ENCODE measurements at places on chromosomes 11 and 22.

DNA sequence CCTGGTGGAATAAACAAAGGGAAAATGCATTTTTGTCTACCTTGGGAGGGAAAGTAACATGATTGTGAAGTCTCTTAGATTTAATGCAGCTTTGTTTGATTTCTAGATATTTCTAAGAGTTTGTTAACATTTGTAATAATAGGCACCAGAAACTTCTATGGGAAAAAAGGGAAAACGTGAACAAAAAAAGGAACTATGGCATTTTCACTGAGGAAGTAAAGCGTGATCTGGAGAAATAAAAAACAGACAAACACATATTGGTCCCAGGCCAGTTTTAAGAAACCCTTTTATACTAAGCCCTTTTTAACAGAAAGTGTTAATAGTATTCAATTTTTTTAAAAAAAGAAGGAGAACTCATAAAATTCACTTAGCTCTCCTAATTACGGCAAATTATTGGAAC lies 6.9 kb upstream of the MS4A7 start:
- no peak for DNase-seq

GRCh38 chr11:46350695-46351094 lies 3.4 kb downstream of the DGKZ start:
- no peak for DNase-seq

DNA sequence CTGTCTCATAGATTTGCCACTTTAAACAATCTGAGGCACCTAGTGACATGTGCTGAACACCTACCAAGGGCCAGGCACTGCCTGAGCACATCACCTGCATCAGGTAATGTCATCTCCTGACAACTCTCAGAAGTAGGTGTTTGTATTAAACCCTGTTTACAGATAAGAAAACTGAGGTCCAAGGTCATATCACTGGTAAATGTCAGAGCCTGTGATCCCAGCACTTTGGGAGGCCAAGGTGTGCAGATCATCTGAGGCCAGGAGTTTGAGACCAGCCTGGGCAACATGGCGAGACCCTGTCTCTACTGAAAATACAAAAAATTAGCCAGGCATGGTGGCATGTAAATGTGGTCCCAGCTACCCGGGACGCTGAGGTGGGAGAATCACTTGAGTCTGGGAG lies 39.1 kb upstream of the ACCSL start:
- DNase-seq, result no peak

DNA sequence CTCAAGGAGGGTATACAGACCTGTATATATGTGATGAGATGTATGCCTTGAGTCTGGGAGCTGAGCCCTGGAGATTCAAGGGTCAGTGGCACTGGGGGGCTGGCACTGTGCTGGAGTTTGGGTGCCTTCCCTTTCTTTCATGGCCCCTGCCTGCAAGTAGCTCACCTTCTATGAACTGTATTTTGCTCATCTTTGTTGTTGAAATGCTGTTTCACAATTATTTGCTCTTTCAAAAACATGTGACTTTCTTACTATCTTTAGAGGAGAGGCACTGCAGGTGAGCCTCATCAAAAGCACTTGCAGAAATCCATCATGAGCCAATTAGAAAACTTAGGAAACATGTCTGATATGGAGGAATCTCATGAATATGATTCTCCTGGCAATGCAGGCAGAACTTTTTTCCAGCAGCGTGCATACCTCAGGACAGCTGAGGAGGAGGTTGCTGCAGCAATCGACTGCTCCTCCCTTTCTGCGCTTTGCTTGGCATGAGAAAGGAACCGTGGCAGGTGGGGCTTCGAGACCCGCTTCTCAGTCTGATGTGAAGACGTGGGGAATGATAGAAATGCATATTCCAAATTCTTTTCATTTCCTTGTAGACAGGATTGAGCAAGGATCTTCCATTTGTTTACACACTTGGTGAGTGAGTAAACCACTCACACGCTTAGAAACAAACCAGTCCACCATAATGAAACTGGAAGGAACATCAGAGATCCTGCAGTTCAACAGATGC lies 178.4 kb upstream of the E2F8 start:
- DNase-seq, result no peak

- DNase-seq, result no peak
These were observed 247.5 kb upstream of the ZBED5 start for GRCh38 chr11:11105361-11105760.

DNA sequence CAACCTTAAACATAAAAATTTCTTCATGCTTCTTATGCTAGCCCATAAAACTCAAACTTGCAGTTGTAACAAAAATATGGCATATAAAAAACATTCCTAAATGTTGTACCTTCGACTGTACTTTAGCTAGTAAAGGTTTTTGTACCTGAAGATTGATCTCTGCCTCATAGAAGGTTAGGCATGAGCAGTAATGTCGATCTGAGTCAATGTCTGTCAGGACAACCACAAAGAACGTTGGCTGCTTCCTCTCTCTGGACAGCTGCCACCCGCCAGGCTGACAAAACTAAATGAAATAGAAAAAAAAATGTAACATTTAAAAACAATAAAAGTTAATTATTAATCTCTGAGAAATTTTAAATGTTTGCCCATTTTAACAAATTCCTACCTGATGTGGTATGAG lies 251.3 kb downstream of the SBF2 start:
- DNase-seq, result no peak

DNA sequence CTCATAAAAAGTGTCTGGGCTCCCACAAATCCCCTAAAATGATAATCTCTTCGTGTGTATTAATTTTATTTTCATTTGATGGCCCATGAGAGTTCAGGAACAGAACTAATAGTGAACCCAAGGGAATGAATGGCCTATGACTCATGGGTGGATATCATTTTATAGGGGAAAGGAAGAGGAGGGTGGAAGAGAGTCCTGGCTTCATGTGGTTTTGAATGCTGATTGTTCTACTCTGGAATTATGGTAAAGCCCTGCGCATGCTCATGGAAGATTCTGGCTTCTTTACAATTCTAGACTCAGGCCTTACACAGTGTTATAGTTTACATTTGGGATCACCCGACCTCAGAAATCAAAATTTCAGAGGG lies 35.2 kb downstream of the MAML2 start:
- peak; percentile 68 for DNase-seq

DNA sequence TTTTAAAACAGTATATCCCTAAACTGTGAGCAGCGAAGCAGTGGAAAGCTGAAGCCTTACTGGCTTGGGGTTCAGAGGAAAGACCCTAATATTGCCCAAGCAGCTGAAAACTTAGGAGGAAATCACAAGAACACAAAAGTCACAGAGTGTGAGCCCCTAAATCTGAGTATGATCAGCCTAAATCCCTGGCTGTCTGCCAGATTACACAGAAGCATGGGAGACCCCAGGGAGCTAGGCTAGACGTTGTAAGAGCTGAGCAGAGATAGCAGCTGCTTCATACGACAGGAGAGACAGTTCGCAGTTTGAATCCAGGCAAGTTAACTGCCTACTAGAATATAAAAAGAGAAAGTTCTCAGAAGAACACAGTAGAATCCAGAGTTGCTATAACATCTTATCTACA lies 81.2 kb downstream of the PACS1 start:
- no peak for DNase-seq

DNA sequence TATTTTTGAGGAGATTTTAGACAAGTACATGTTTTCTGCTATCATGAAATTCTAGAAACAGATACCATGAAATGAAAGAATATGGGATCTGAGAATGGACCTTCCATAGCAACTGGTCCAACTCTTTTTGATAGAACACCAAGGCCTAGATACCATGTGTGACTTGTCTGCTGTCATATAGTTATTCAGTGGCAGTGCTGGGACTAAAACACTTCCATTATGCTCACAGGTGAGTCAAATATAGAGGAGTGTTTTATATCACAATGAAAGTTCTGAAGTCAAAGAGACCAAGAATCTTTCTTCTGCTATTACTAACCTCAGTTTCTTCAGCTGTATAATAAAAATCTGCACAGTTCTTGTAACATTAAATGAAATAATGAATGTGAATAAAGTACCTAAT lies 276.9 kb downstream of the DCDC1 start:
- DNase-seq, result no peak

DNA sequence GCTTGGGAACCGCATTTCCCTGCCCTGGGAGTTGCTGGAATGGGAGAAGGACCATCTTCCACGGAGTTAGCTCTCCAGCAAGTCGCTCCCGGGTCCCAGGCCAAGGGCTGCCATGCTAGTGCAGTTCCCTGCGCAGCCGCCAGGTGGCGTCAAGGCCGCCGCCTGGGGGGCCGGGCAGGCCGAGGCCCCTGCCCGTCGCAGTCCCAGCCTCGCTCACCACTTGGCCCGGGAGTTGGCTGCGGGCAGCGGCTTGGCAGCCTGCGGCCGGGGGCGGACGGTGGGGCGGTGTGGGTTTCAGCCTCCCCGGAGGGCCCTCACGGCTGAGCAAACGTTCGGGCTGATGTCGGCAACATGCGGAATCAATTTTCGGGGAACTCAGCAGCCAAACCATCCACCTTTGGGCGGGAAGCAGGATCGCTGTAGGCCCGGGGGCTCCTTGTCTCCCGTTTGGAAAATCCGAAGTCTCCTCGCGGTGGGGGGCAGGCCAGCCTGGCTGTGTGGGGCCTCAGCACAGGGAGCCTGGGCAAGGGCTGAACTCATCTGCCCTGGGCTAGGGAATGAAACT lies 415.1 kb downstream of the SOX6 start:
- DNase-seq, result peak; percentile 11

DNA sequence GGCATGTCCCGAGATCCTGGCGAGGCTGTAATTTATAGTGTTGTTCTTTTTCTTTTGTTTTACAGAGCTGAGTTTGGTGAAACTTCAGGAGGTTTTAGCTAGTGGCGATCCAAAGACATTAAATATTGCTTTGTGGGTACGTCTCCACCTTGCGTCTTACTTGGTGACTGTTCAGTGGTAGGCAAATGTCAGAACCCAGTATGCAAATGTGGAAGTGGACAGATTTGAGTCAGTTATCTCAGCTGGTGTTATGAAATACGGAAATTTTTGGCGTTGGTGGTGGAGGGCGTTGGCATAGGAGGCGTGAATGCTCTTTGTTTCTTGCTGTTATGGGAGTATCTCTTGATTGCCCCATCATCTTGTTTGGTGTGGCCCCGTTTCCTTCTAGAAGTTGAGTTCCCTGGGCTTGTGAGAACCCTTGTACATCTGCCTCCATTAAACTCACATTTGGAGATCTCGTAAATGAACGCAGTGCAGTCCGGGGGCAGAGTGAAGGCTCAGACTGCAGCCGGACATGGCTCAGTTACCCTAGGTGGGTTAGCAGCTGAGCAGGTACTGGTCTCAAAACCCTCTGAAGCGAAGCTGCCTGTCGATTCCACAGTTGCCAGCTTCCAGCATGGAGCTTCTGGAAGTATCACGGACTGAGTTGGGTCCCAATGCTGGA lies 39.9 kb downstream of the PTPRJ start:
- DNase-seq, result no peak

DNA sequence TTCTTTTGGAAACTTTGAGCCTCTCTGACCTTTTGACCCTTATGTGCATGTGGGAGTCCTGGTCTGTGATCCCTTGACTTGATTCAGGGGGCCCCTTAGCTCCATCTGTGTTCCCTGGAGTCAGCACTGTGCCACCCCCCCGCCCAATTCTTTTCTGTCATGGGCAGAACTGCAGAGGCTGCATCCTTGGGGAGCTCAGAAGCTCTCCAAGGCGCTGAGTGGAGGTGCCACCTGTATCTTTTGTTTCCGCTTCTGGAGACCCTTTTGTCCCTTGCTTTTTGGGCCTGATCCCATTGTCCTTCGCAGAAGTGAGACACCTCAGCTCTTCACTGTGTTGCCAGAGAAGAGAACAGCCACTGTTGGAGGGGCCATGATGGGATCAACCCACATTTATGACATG lies 2.4 kb upstream of the PACS1 start:
- DNase-seq, result no peak

GRCh38 chr22:45129703-45130524 lies 33.8 kb upstream of the NUP50 start:
- DNase-seq, result no peak

GRCh38 chr11:35082321-35083180 lies 56.4 kb upstream of the CD44 start:
- DNase-seq, result peak; percentile 91

GRCh38 chr11:21806947-21807346 lies 385.9 kb upstream of the ANO5 start:
- no peak for DNase-seq

GRCh38 chr11:35563484-35564244 lies 38.2 kb upstream of the PAMR1 start:
- no peak for DNase-seq

GRCh38 chr22:48343461-48343860 lies 1484.2 kb downstream of the BRD1 start:
- DNase-seq, result no peak

DNA sequence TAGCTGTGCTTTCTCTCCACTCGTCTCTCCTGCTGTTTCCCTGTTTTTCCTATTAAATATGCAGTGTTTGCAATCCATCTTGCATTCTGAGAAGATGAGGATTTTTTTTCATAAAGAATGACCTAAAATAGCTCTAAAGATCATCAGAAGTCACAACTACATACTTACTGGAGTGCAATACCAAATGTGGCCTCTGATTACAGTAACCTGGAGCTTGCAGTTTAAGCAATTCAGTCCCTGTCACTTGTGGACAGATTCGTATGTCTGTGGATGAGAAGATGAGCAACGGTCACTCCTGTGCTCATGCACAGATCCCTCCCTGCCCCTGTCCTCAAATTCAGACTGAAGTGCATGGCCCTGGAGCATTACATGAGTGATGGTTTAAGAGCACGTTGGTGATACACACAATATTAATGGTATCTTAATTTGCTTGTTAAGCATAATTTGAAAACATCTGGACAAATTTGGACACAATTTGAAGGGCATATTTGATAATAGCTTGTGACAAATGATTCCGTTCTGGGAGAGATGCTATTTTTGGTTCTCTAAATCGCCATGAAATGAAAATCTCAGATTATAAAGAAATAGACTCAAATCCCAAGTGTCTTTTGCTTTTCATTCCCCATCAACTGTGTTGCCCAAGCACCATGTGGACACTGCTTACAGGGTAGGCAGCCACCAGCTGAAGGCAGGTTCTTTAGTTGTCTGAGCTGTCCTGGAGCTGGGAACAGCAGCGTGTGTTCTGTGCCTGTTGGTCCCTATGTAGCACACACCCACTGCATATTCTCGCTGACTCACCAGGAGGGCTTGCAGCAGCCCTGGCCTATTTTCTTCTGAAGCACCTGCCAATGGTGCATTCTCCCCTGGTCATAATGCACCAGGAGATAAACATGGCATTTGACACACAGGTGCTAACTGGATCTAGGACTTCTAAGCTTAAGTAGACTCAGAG lies 32.6 kb upstream of the PRAME start:
- no peak for DNase-seq

DNA sequence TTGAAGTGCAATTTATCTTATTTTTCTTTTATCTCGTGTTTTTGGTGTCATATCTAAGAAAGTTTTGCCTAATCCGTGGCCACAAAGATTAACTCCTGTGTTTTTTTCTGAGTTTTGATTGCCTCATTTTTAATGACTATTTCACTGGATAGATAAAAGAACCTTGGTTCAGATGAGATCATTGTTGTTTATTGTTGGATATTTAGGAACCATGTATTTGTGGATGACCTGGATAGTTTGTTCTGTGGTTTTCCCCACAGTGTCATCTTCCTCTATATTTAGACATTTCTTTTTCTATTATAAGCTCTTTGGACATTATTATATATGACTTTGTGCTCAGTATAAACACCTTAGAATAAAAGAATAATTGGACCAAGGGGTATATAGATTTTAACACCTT lies 37.2 kb downstream of the PPP6R3 start:
- no peak for DNase-seq

- DNase-seq, result peak; percentile 73
These were observed at the start of gene MSANTD2 for GRCh38 chr11:124800226-124800929. Gene MSANTD2, minus strand, starts transcription at chr11:124800406. Its CDS starts 26 bp downstream, at chr11:124800380.

- peak; percentile 37 for DNase-seq
These were observed 7.1 kb downstream of the MS4A6E start for GRCh38 chr11:60334005-60334620.
